Mesenteric fat pad (tissue), 1 donor: ENCODE measurements at places on chromosomes 11 and 22.
A peak's percentile ranks its signal among the peaks of the same experiment; 100 is the strongest.

- DNase-seq: no peak
These were observed 28.3 kb downstream of the PKNOX2 start for GRCh38 chr11:125192717-125193415.

GRCh38 chr22:42800451-42801251 lies 56.4 kb downstream of the ARFGAP3 start:
- peak; percentile 64 for DNase-seq

DNA sequence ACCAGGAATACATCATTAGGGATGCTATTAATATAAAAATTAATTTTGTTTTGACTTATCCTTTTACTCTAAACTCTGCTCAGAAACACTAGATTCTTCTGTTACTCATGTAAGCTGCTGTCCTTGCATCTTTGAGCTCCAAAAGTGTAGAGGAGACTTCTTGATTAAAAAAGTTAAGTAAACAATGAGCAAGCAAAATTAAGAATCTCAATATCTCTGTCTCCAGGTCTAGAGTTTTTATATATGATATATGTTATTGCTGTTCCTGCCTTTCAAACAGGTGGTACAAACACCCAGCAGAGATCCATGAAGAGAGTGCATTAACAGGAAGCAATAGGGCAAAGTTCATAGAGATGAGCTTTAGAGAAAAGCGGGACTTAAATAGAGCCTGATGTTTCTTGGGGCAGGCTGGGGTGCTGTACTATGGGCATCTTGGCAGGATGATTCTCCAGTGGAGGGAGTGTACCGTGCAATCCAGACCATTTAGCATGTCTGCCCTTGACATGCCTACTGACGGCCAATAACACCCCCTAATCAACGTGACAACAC lies 6.9 kb downstream of the MAPK1 start:
- DNase-seq: no peak

DNA sequence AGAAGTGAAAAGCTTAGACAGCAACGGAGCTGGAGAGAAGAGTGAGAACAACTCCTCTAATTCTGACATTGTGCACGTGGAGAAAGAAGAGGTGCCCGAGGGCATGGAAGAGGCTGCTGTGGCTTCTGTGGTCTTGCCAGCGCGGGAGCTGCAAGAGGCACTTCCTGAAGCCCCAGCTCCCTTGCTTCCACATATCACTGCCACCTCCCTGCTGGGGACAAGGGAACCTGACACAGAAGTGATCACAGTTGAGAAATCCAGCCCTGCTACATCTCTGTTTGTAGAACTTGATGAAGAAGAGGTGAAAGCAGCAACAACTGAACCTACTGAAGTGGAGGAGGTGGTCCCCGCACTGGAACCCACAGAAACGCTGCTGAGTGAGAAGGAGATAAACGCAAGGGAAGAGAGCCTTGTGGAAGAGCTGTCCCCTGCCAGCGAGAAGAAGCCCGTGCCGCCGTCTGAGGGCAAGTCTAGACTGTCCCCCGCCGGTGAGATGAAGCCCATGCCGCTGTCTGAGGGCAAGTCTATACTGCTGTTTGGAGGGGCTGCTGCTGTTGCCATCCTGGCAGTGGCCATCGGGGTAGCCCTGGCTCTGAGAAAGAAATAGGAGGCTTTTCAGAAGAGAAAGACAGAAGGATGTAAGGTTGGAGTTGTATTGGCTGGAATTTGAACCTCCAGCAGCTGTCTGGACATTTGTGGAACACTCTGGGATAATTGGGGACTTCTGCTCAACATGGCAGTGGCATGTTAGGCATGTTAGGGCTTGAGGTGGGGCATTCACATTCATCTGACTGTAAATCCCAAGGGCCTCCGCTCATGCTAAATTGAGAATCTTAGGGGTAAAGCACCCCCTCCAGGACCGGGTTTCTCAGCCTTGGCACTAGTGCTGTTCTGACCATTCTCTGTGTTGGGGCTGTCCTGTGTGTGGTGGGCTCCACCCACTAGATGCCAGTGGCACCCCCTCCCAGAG lies 47.1 kb downstream of the BID start:
- peak; percentile 57 for DNase-seq

GRCh38 chr22:17101475-17102296 lies 16.9 kb downstream of the IL17RA start:
- DNase-seq: no peak

- DNase-seq: no peak
These were observed 37.1 kb downstream of the MCM5 start for GRCh38 chr22:35437049-35437448.
